Activated T-cell treated with anti-CD3 and anti-CD28 coated beads, Interleukin-2, amount 50 U/mL, for 48 hours (primary cell): ENCODE measurements at places on chromosomes 5 and 9.

DNA sequence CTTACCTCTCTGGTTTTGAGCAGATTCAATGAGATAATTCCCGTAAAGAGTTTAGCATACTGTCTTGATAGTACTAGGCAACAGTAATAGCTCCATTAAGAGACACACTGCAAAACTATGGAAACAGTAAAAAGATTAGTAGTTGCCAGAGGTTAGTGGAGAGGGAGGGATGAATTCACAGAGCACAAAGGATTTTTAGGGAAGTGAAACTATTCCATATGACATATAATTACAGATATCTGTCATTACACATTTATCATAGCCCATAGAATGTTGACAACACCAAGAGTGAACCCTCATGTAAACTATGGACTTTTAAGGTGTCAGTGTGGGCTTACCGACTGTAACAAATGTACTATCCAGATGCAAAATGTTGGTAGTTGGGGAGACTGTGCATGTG lies 176.4 kb upstream of the PLCXD3 start:
- DNase-seq, result no peak

GRCh38 chr9:7980691-7981289 lies 181.2 kb upstream of the DMAC1 start:
- no peak for DNase-seq

DNA sequence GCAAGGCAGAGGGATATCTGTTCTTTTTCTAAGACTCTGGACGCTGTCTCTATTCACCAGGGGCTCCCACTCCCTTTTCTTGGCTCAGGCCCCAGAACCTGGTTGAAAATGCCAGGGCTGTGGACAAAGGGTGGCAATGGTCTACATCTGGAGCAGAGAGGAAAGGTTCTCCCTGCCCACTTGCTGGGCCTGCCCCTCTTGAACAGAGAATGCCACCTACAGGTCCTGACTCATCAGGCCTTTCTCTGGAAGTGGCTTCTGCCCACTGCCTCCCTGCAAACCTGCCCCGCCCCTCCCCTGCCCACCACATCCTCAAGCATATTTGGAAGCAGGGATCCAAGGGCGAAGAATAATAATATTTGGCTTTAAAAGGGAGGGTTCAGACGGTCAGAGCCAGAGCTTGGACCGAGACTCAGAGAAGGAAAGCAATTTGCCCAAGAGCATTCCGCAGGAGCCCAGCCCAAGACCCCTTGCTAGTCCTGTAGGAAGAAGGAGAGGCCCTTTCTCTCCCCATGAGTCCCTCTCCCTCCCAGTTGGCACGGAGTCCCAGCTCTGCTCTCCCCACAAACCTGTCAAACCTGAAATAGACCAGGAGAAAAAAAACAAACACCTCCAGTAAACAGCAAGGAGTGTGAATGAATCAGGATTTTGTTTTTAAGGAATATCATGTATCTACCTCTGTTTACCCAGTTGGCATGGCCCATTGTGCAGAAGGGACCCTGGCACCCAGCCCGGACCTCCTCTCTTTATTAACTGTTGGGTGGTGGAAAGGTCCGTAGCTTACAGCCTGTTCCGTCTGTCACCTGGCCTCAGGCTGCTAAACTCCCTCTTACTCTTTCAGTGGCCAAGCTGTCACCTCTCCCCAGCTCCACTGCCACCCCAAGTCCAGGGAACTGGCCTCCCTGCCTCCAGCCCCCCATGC lies 37.7 kb upstream of the STXBP1 start:
- peak; percentile 74 for DNase-seq

- DNase-seq, result no peak
These were observed 1.9 kb downstream of the LRRC26 start for GRCh38 chr9:137167747-137168572.

DNA sequence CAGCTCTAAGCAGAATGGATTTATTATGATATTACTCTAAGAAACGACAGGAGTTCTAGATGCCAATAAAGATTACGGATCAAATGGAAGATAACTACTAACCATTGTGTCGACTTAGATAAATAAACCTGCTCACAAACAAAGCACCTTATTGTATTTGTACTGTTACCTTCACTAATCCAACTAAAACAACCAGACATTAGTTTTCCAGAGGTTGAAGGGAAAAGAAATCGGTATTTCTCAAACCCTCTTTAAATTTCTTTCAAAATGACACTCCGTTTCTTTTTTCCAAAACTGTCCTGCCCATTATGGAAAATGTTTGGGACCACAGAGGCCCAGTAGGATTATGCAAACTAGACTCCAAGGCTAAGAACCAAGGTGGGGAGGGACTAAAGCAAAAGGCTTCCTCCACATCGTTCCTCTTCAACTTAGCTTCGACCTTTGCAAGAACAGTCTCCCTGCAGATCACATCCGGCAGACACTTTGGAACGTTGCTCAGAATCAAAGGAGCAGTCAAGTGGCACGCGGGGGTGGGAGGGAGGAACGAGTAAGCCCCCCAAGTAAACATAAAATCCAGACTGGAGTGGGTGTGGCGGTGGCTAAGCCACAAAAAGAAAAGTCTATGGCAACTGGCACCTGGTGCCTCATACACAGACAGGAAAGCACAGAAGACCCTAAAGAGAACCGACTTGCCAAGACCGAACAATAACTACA lies 2.7 kb downstream of the MLLT3 start:
- peak; percentile 41 for DNase-seq

GRCh38 chr9:111013707-111014106 lies 24.6 kb downstream of the LPAR1 start:
- DNase-seq, result no peak

GRCh38 chr5:24232041-24232440 lies 412.7 kb downstream of the CDH10 start:
- DNase-seq, result no peak

- DNase-seq, result no peak
These were observed 159.3 kb downstream of the DMAC1 start for GRCh38 chr9:7640231-7640630.

GRCh38 chr5:151063142-151063989 lies 17.5 kb downstream of the TNIP1 start:
- no peak for DNase-seq

DNA sequence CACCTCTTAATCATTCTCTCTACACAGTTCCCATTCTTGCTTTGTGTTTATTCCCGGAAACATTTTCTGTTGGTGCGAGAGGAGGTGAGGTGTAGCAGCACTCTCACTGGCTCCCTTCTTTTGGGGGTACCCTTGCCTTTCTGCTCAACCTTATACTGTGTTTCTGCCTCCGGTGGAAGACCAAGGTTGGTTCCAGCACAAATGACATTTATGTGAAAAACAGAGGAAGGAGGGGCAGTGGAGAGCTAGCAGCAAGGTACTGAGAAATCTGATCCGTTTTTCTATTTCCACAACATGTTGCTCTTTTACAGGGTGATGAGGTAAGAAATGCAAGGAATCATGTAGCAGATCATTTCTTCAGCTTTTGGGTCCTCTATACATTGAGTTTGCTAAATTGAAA lies 648.0 kb upstream of the DMAC1 start:
- DNase-seq, result no peak
